HCT116 (cell line): ENCODE measurements at places on chromosomes 3 and 15.

DNA sequence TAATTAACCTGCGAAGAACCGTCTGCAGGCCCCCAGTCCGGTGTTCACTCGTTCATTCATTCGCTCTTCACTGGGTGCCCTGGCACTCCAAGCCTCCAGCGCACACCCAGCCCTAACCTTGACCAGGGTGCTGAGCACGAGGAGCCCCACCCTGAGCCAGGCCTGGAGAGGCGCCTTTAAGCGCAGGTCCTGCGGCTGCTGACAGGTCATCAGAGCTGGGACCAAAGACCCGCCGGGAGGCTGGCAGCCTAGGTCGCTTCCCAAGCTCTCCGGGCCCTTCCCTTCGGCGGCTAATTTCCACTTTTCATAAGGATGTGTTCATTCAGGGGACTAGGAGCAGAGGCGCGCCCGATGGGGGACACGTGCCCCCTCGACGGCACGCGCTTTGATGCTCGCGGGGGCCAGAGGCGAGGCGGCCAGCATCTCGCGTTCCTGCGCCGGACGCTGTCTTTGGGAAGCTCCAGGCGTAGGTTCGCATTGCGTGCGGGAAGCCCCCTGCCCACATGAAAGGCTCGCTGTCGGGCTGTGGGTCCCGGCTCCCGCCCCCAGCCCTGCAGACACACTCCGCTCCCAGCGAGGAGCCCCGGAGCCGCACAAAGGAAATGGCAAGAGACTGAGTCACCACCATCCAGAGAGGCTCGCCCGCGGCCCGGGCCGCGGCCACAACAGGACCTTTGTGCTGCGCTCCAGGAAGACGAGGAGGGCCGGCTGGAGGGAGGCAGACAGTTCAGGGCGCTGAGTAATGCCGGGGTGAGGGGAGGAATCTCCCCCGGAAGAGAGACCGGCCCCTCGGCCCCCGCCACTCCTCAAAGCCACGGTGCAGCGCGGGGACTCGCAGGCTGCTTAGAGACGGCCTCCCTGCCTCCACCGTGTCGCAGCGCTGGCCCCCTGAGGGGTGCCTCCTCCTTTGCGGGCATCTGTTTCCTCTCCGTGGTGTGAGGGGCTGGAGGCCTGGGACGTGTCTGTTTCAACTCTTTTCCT is 266.4 kb upstream of the HES1 start:
- peak; percentile 79 for DNase-seq

GRCh38 chr3:113746548-113747282 is at the start of gene ATP6V1A:
ATP6V1A (plus strand) TSS chr3:113747035; CDS start chr3:113778754, 31,719 bp downstream.
- DNase-seq, result peak; percentile 94

- no peak for DNase-seq
Measured at GRCh38 chr3:151567477-151567876, 106.6 kb upstream of the IGSF10 start.

DNA sequence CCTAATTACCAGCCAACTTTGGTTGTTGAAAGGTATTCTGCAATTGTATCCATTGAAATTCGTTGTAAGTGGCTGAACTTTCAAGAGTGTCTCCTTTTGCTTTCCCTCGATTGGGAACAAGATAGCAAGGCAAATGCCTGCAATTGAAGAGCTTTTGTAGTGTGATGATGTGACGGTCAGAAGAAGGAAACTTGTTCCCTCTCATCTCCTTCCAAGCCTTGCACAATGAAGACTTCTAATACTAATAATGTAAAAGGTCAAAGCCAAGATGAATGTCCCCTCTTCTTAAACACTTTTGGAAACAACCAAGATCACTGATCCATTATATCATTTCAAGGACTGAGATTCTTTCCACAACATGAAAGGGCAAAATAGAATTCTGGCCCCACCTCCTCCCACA is 101.9 kb upstream of the LMCD1 start:
- no peak for DNase-seq

GRCh38 chr15:81299156-81299555 is 24.8 kb downstream of the STARD5 start:
- DNase-seq, result no peak

DNA sequence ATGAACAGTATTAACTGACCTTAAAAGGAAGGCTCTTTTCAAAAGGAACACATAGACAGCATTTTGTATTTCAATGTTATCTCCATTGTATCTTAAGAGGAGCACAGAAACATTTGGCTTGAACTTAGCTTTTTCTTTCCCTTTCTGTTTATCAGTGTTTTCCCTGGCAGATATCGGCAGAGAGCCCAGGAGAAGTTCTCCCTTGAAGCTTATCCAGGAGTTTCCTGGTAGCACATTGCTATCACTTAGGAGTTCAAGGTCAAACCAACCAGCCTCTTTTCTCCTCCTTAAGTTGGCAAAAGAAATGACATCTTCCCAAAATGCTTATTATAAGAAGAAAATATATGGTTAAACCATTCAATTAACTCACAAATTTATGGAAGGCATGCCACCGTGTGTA is 344.6 kb upstream of the UBE2E2 start:
- no peak for DNase-seq

DNA sequence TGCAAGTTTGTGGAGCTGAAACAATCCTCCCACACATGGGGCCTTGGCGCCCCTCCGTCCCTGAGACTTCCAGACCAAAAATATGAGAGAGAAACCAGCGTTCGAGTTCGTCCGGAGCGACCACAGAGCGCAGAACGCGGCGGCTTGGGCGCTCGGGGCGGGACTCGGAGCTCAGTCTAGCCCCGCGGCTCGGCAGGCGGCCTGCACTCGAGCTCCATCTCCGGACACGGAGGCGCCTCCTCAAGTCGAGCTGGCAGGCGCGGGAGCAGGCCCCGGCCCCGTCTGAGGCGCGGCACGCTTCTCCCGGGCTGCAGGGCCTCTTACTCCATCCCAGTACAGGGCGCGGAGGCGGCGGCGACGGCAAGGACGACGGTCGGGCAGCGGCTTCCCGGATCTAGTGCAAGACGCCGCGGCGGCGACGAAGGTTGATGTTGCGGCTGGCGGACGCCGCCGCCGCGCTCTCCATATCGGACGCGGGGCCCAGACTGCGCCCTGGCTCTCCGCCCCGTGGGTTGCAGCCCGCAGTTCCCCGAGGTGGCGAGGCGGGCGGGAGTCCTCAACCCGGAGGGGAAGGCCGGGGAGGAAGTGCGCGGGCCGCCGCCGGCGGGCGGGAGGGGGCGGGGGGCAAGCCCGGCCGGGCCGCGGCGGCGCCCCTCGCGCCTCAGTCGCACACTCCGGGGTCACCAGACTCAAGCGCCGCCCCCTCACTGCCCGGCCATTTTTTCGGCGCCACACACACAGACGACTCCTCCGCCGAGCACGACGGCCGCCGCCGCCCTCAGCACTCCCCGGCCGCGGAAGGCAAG is 674 bp downstream of the MSL2 start:
- peak; percentile 22 for DNase-seq

DNA sequence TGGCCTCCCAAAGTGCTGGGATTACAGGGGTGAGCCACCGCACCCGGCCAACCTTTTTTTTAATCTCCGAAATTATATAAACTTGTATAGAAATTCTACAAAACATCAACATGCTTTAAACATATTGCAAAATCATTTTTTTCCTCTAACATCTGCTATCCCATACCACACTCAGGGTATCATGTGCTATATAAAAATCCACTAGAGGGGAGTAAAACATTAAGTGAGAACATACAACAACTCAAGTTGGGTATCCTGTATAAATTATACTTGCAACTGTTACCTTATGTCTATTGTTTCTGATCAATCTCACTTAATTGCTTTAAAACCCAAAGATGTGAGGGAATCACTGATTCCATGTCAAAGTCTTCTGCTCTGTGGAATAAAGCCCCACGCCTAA is 71.9 kb upstream of the FBN1 start:
- no peak for DNase-seq

DNA sequence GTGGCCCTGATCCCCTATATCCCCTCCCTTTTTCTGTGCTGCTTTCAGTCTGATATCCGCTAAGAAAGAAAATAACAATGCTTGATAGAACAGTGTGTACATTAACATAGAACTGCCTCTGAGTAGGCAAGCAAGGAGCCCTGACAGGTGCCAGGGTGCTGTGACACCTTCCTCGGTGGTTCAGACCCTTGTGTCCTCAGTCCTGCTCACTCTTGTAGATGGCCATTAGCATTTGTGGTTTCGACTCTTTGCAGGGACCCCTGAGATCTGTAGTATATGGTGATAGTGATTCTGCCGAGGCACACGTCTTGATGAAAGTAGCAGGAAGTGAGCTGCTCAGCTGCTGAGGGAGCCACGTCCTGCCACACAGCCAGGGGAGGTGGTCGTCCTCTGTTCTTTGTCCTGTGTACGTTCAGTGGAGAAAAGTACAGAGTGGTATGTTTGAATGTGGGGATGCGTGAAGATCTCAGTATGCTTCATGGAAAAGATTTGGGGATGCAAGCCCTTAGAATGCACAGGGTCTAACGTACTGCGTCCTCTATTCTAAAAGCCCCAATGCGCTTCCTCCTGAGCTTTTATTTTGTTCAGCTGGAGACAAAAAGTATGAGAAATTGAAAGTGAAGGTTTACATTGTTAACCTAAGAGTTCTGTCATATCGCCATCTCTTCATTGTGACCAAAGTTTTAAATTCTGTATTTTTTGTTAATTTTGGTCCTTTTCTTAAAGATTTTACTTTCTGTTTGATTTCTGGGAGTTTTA is 35.4 kb downstream of the PXYLP1 start:
- DNase-seq, result no peak

- DNase-seq, result no peak
Measured at GRCh38 chr3:31197941-31198340, 303.5 kb upstream of the GADL1 start.

DNA sequence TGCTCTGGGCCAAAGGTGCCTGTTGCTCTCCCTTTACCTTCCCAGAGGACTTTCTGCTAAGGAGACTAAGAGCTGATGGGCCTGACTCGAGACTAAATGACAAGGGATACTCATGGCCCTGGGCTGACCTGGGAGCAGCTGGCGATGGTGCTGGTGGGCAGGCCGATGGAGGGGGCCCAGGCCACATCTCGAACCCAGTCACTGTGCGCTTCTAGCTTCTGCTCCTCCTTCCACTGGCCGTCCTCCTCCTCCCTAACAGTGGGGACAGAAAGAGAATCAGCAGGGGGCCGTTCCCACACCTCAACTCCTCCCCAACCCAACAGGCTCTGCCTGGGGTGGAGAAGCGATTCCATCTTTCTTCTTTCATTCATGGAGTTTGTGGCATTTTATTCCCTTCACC is 12.2 kb upstream of the GHRL start:
- DNase-seq, result no peak

DNA sequence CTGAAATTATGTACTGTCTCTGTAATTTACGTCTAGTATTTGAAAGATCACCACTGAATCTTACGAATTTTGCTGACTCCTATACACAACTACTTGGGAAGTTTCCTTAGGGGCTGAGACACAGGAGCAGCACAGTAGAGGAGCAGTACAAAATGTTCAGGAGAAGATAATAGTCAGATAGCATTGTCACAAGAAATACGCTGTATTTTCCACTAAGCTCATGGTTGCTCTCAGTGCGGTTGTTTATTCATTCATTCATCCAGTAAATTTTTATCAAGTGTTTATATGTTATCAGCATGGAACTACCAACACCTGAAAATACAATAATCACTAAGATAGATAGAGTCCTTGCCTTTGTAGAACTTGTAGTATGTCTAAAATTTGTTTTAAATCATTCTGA is 34.5 kb downstream of the ALCAM start:
- no peak for DNase-seq
